ENCODE measurements at places on chromosomes 3 and 15.

DNA sequence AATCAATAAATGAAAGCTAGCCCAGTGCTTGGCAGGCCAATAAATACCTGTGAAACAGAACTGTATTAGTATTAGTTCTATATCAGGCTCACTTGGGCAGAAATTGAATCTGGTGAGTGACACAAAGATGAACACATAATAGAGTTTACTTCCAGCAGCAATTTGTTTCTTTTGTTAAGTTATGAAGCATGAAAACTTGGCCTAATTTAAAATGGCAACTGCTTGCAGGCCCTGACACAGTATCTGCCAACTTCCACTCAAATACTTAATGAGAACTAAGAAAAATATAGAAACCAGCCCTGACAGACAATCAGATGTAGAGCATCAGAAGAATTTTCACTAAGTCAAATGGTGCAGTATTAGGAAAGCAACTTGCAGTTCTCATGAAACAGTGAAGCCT is 37.6 kb upstream of the LRIG1 start:
- no peak for DNase-seq

DNA sequence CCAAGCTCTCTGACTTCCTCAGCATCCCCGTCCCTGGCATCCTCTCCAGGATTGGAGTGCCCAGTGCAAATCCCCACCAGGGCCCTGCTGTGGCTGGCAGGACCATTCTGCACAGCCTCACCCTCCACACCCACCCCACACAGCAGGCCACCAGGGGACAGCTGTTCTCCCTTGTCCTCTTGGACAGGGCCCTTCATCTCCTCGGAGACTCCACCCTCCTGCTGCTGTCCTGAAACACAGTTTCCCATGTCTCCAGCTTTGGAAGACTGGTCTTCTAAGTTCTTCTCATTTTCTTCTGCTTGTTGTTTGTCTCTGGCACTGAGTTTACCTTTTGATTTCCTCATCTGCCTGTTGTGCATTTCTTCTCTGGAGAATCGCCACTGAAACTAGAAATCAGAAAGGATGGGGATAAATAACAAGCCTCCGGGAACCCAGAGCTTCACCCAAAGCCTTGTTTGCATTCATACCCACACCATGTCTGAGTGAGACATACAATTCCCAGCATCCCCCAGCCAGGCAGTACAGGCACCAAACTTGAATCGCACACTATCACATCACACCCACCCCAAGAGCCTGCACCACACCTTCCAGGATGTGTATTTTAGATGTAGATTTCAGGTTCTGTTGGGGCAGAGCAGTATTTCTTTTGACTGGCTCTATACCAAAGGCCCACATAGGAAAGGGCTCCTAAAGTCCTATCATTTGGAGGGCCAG is 52.0 kb downstream of the OXNAD1 start:
- DNase-seq = no peak

GRCh38 chr3:116994351-116994879 is 284.8 kb downstream of the TUSC7 start:
- no peak for DNase-seq

DNA sequence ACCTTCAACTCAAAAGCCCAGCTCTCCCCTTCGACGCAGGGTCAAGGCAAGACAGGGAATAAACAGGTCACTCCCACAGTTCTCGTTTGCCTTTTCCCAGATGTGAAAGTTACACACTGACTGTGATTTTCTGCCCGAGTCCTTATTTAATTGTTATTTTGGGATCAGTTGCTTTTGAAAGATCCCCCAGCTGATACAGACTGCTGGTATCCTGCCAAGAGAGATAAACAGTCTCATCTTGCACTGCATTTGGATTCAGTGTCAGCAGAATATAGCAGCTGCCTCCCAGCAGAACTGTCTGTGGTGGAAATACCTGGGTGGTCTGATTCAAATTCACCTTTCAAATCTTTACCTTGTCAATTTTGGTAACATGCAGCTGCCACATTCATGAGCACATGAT is 56.0 kb upstream of the FAM3D start:
- no peak for DNase-seq

DNA sequence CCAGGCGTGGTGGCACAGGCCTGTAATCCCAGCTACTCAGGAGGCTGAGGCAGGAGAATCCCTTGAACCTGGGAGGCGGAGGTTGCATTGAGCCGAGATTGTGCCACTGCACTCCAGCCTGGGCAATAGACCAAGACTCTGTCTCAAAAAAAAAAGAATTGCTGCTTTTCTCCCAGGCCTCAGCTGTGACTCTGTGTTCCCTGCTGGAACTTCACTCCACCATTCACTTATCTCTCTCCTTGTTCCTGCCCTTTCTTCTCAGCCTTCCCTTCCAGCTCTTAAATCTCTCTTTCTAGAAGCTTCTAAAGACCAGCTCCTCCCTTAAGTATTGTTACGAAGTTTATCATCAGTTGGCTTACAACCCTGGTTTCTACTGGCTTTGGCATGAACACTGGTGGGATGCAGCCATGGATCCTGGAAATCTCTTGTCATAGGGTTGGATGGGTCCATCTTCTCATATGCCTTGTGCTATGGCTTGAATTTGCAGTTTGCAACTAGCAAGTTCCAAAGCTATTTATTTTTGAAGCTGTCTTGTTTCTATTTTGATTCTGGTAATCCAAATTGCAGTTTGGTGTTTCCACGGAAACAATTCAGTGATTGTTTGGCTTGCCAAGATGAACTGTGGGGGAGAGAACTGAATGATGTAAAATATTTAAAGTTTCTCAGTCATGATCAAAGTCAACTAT is 10.5 kb downstream of the C3orf62 start:
- no peak for DNase-seq

- DNase-seq = no peak
Observed at GRCh38 chr3:87350367-87351199, 74.2 kb upstream of the POU1F1 start.

- no peak for DNase-seq
Observed at GRCh38 chr3:162200836-162201235, 704.2 kb downstream of the OTOL1 start.

- no peak for DNase-seq
Observed at GRCh38 chr3:86990734-86991481, at the start of gene VGLL3. TSS of gene VGLL3 (minus strand) at chr3:86991149. CDS start at chr3:86990743, 406 bp downstream.

DNA sequence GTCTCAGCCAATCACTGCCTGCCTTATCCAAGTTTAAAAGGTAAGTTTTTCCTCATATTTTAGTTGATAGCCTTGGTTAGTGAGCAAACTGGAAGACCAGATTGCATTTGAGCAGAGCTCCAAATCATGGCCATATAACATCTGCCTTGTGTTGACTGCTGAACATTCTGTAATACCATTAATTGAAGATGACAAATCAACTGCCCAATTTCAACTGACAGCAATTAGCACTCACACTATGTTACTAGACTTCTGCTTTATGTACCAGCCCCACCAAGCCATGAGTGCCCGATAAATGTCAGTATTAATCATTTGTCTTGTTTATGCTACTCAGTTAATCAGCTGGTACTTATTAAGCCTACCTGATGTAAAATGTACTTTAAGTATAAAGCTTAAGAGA is 83.1 kb downstream of the CGGBP1 start:
- DNase-seq = no peak

DNA sequence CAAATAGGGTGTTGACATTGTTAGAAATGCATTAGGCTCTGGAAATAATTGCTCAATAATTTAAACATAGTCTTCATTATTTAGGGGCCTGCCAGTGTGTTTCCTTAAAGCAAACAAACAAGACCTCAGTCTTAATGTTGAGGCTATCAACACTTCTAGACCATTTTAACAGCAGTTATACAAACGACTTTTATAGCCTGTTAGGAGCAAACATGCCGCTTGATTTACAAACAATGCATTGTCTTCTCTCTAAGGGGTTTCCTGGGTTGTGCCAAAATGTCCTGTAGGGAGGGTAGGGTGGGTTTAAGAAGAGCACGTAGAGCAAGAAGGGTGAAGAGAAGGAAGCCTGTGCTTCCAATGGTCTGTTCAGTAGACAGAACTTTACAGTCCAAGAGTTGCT is 53.7 kb downstream of the TPRG1 start:
- DNase-seq = no peak

GRCh38 chr3:88019024-88019423 is 39.8 kb downstream of the CGGBP1 start:
- DNase-seq = no peak

DNA sequence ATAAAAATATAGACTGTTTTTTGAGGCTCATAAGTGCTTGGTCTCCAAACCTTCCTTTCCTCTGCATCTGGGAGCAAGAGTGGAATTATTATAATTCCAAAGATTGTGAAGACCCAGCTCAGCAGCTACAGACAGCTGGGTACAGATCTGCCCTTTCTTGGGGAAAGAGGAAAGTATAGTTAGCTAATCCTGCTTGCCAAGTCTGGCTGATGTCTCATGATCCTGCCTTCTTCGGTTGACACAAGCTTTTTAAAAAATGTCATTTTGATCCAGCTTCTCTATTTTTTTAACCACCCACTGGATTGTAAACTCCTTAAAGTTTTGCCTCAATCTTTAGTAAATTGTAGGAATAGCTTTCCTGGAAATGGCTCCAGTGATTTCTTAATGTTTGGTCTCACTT is 181.1 kb downstream of the LRTM1 start:
- no peak for DNase-seq

DNA sequence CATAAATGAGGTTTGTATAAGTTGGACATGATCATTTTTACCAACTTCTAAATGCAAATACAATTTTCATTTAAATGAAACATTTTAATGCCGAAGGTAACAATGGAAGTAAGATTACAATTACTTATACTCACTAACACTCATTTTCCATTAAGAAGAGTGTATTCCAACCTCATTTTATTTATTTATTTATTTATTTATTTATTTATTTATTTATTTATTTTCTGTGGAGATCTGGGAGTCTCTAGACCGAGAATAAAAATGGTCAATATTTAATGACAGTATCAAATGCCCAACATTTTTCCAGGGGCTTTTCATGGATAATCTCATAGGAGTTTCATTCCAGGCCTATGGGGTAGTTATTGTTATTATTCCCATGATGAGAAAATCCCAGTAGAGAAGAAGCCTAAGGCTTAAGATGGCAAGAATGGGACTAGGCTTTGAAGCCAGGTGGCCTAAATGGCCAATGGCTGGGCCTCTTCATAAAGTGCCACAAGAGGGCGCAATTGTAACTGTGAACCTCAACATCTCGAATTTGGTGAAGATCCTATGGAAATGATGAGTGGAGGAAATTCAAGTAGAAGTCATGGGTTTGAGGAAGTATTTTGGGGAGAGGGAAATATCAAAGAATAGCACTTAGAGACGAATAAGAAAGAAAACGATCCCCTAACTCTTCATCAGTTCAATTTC is 21.3 kb downstream of the VGLL3 start:
- no peak for DNase-seq

GRCh38 chr3:27333843-27334242 is 35.3 kb downstream of the NEK10 start:
- no peak for DNase-seq

DNA sequence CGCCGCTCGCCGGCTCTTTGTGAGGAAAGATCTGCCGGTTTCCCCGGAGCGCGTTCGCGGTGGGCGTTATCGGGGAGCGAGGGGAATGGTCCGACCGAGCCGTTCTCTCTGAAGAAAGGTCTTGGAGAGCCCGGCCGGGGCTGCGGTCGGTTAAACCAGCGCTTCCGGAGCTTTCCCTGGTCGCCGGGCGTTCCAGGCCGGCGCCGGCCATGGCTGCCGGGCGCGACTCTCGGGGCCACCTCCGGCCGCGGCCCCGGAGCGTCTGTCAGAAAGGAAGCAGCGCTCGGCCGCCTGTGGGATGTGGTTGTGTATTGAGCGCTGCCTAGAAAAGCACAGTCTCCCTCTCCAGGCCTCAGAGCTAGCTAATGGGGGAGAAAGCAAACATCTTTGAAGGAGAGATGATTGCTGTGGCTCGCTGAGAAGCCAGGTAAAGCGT is 731 bp downstream of the FYTTD1 start:
- DNase-seq = peak; percentile 17

- no peak for DNase-seq
Observed at GRCh38 chr3:181327349-181327748, 337.8 kb upstream of the DNAJC19 start.

DNA sequence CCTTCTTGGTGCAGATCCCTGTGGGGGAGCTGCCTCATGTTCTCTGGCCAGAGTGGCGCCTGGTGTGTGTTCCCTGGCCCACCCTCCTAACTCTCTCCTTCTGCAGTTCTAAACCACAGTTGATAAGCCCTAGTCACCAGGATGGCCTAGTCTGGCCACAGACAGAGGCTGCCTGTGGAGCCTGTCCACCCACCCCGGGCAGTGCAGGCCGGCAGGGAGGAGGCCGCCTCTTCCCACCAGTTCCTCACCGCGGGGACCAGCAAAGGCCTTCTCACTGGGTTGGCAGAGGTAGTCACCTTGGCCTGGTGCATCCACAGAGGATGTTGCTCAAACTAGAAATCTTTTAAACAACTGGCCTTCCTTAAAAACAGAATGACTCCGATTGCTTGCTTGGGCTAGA is 276.4 kb upstream of the TTC14 start:
- DNase-seq = no peak

DNA sequence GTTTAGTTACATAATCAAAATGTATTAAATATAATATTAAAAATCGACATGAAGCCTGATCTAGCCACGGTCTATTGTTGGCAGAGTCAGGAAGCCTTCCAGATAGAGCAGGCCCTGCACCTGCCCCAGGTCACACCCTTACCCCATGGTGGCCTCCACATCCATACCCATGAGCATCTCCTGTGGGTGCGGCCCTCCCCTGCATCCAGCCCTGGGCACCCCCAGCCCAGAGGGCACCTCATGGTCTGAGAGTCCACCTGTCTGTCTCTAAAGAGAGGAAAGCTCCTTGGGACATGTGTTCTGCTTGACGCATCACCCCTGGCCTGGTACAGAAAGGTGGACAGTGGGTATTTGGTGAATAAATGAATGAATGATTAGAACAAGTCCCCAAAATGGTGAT is 37.2 kb upstream of the CSPG4 start:
- no peak for DNase-seq

GRCh38 chr15:55222588-55222987 is 25.8 kb upstream of the RSL24D1 start:
- DNase-seq = no peak

- no peak for DNase-seq
Observed at GRCh38 chr3:152096280-152096906, 172.3 kb upstream of the MBNL1 start.

GRCh38 chr3:66665021-66665695 is 164.3 kb upstream of the LRIG1 start:
- no peak for DNase-seq

DNA sequence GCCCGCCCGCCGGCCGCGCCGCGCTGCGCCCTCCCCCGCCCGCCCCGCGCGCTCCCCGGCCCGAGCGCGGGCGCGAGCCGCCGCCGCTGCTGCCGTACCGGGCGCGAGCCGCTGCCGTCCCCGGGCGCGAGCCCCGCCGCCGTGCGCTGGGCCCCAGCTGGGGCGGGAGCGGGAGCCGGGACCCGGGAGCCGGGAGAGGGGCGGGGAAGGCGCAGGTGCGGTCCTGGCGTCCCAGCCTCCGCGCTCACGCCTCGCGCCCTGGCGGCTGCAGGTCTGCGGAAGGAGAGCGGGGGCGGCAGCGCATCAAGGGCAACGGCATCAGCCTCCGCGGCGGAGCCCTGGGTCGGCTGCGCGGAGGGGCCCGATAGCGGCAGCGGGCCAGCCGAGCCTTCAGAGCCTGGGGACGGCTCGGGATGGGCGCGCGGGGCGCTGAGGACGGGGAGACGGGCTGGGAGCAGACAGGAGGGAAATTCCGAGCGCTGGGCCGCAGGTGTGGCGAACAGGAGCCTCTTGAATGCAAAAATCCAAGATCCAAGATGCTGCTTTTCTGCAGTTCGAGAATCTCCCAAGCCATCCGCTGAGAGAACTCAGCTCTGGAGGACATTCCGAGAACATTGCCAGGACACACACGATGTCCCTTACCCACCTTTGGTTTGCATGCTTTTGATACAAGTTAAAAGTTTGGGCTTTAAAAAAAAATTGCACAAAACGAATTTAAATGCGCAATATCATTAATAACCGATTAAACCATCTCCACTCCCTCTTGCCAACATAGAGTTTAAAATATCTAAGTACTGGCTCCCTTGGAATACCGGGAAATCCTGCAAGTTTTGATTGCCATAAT is 251.1 kb downstream of the TJP1 start:
- DNase-seq = peak; percentile 13

Measured in stimulated activated CD4-positive, alpha-beta T cell treated with anti-CD3 and anti-CD28 coated beads, Interleukin-12 subunit alpha, Interleukin-12 subunit beta, amount 100 ng/mL, for 24 hours (primary cell).